A375 (cell line): ENCODE measurements at places on chromosomes 5 and 9. TPM values are rescaled to one million over a fixed set of nuclear protein-coding genes. Genes with fewer than 3 reads are reported as not detected.

Gene PRUNE2
- total RNA-seq: 0.16 and 0.38 TPM in 2 replicates

Gene HK3
- not detected in 2 replicates for total RNA-seq

Gene LCNL1
- not detected in 2 replicates for total RNA-seq

Gene S1PR3
- total RNA-seq: not detected in 2 replicates

Gene SLC6A7
- total RNA-seq: not detected in 2 replicates

Gene GDA
- 17.6 and 19.4 TPM in 2 replicates for total RNA-seq

Gene PCYOX1L
- 8.7 and 10.0 TPM in 2 replicates for total RNA-seq

Gene LTC4S
- 1.2 TPM in 1 of 2 replicates, not detected in the other for total RNA-seq

Gene GZMA
- total RNA-seq: not detected in 2 replicates

Gene GPR151
- not detected in 2 replicates for total RNA-seq

Gene RANBP17
- total RNA-seq: 4.5 and 12.4 TPM in 2 replicates

Gene FBN2
- total RNA-seq: 0.04 and 0.16 TPM in 2 replicates

Gene OTP
- total RNA-seq: not detected in 2 replicates

Gene ARHGAP26
- total RNA-seq: 17.6 and 21.6 TPM in 2 replicates

Gene ADGRV1
- total RNA-seq: 5.1 and 6.0 TPM in 2 replicates

Gene SLC34A1
- 0.34 and 0.61 TPM in 2 replicates for total RNA-seq

Gene C9orf43
- 0.42 and 0.45 TPM in 2 replicates for total RNA-seq

Gene BAAT
- 0.05 and 0.08 TPM in 2 replicates for total RNA-seq

Gene GFRA3
- total RNA-seq: 0.08 TPM in 1 of 2 replicates, not detected in the other

Gene PLAC8L1
- total RNA-seq: 0.19 and 0.34 TPM in 2 replicates

Gene INSL4
- total RNA-seq: not detected in 2 replicates

Gene OMD
- total RNA-seq: not detected in 2 replicates

Gene NEUROG1
- not detected in 2 replicates for total RNA-seq

Gene FIBCD1
- total RNA-seq: 1.1 and 6.1 TPM in 2 replicates

Gene RNF183
- not detected in 2 replicates for total RNA-seq

Gene SMIM33
- not detected in 2 replicates for total RNA-seq

Gene PCDHGA3
- 0.32 and 0.79 TPM in 2 replicates for total RNA-seq

Gene TERT
- 4.1 and 5.4 TPM in 2 replicates for total RNA-seq

Gene TRMO
- total RNA-seq: 22.0 and 33.1 TPM in 2 replicates

Gene GDF9
- 0.16 and 0.23 TPM in 2 replicates for total RNA-seq

Gene TNFAIP8
- total RNA-seq: 7.1 and 9.2 TPM in 2 replicates

Gene PRDM9
- 0.29 and 0.41 TPM in 2 replicates for total RNA-seq

Gene DNAJC18
- total RNA-seq: 3.9 and 4.4 TPM in 2 replicates

Gene MELK
- total RNA-seq: 44.6 and 46.8 TPM in 2 replicates

Gene TEX10
- total RNA-seq: 40.1 and 42.2 TPM in 2 replicates

Gene DMRT3
- total RNA-seq: not detected in 2 replicates

Gene SPINK4
- not detected in 2 replicates for total RNA-seq

Gene CYSTM1
- 20.3 TPM in 2 replicates for total RNA-seq

Gene KLF4
- 28.1 and 46.7 TPM in 2 replicates for total RNA-seq

Gene IFNA2
- total RNA-seq: not detected in 2 replicates

Gene DNAH5
- total RNA-seq: 0.27 and 0.30 TPM in 2 replicates

Gene VLDLR
- total RNA-seq: 4.6 and 6.8 TPM in 2 replicates

Gene RPL37
- total RNA-seq: 4,476 and 4,732 TPM in 2 replicates

Gene FCN2
- total RNA-seq: not detected in 2 replicates

Gene QRFP
- total RNA-seq: not detected in 2 replicates

Gene SLC45A2
- total RNA-seq: 0.49 and 0.69 TPM in 2 replicates

Gene SLC31A1
- 20.7 and 25.4 TPM in 2 replicates for total RNA-seq

Gene TSSK1B
- 0.11 TPM in 1 of 2 replicates, not detected in the other for total RNA-seq

Gene TMEM215
- not detected in 2 replicates for total RNA-seq

Gene SPIN1
- total RNA-seq: 31.4 and 38.3 TPM in 2 replicates

Gene PCDHGA2
- 0.66 and 1.0 TPM in 2 replicates for total RNA-seq

Gene ANP32B
- 48.0 and 61.6 TPM in 2 replicates for total RNA-seq
